ENCODE measurements at places on chromosomes 5 and 9.

- DNase-seq, result no peak
Observed at GRCh38 chr9:81562231-81563019, 126.9 kb downstream of the TLE1 start.

DNA sequence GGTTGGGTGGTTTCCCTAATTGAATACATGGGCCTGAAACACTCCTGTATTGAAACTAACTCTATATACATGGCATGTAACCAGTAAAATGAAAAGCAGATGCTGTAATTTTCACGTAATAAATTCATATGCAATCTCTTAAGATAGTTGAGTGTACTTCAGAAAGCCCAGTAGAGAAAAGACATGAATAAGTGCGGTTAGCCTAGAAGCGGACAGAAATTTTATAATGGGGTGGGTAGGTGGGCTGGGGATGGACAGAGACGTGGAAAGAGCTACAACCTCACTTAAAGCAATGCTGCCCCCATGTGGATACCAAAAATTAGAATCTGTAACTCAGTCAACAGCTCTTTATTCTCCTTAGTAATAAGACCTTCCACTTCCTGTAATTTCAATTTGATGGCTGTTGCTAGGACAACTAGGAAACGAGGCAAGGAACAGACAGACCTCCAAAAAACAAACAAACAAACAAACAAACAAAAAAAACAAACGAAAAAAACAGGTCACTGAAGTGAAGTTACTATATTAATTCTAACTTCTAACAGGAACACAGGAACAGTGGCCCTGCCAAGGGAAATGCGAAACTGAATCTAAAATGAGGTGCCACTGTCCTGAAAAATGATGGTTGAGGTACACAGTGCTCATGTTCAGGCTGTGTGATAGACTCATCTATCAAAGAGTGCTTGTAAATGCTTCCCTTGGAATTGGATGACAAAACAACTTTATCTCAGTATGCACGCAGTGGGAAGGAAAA is 103.4 kb upstream of the GNA14 start:
- DNase-seq, result no peak

DNA sequence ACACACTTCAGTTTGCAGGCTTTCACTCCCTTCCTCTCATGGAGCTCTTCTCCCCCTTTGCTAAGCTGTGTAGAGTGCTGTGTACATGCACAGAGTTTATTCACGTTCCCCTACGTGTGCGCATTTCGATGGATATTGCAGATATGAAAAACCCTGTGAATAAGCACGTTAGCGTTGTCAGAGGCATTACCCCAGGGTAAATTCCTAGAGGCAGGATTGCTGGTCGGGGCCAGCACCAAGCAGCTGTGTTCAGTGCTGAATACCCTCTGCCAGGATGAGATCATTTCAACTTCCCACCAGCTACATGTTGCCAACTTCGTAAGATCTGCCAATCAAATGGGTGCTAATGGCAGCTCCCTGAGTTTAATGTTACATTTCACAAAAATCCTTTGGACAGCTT is 172.3 kb upstream of the PPP1R26 start:
- DNase-seq, result no peak

- no peak for DNase-seq
Observed at GRCh38 chr5:175282611-175283225, 161.3 kb downstream of the DRD1 start.
